NCI-H2107 (cell line): ENCODE measurements at places on chromosomes 5 and 9.

- DNase-seq: no peak
Measured at GRCh38 chr5:177084175-177084574, 2.5 kb upstream of the FGFR4 start.

- DNase-seq: no peak
Measured at GRCh38 chr5:27026801-27027200, 11.6 kb downstream of the CDH9 start.

GRCh38 chr9:93262537-93263310, 78.8 kb downstream of the WNK2 start:
- DNase-seq: no peak

DNA sequence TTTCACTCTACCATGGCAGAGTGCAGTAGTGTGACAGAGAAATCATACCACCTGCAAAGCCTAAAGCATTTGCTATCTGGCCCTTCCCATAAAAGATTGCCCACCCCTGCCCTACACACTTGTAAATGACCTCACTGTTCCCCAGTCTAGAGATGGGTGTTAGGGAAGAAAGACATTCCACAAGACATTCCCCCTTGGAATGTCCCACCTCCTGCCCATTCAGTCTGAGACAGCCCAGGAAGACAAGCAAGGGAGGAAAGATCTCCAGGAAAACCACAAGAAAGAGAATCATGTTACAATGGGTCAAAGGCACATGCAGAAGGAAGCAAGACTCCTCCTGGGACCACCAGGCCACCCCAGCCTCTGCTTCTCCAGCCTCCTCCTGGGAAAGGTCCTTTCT, 230.0 kb downstream of the AGTPBP1 start:
- DNase-seq: no peak

- DNase-seq: no peak
Measured at GRCh38 chr9:15243081-15243480, 63.9 kb downstream of the TTC39B start.

DNA sequence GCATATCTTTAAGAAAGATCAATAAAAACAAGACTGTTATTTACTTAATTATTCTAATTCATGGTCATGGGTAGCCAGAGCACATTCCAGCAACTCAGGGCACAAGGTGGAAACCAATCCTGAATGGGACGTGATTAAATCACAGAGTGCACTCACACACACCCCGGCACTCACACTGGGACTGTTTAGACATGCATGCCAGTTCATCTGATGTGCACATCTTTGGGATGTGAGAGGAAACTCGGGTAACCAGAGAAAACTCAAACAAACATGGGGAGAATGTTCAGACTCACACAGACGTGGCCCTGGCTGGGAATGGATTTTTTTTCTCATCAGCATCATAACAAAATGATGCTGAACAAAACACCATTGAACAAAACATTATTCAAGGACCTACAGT, 29.4 kb downstream of the SMAD5 start:
- no peak for DNase-seq

DNA sequence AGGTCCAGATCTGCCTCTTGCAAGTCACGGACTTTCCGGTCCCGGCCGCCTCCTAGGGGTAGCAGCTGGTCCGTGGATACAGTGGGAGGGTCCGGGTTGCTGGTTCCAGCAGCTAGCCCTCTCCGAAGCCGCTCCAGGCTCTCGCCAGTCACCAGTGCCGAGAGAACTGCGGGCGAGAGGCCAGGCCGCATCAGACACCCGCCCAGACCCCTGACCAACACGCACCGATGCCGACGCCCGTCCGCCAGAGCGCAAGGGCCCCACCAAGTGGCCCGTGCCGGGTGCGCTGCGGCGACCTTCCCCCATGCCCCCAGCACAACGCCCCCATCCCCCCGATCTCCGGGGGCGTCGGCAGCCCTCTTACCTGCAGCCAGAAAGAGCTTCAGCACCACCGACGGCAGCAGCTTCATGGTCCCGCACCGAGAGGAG, 470 bp downstream of the HBEGF start:
- DNase-seq: no peak

DNA sequence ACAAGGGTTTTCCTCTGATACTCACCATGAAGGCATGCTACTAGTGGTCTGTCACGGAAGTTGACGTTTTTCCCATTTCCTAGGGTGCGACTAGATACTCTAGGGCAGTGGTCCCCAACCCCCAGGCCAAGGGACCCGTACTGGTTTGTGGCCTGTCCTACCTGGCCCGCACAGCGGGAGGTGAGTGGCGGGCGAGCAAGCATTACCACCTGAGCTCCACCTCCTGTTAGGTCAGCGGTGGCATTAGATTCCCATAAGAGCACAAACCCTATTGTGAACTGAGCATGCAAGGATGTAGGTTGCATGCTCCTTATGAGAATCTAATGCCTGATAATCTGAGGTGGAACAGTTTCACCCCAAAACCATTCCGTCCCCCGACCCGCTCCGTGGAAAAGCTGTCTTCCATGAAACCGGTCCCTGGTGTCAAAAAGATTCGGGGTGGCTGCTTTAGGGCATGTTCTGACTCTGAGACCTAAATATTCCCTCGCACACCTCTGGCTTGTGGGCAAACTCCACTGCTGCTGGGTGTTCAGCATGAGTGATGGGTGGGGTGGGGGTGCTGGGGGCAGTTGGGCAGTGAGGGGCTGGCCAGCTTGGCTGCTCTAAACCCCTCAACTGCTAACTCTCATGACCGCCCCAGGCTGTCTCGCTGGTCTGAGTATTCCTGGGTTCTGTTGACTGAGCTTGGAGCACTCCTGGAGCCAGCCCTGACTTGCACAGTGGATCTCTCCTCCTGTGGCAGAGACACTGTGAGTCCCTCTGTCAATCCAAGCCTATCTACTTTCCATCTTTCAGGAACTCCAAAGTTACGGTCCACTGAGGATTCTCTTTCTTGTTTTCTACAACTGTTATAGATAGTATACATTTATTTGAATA, 78.3 kb upstream of the NEK6 start:
- no peak for DNase-seq

DNA sequence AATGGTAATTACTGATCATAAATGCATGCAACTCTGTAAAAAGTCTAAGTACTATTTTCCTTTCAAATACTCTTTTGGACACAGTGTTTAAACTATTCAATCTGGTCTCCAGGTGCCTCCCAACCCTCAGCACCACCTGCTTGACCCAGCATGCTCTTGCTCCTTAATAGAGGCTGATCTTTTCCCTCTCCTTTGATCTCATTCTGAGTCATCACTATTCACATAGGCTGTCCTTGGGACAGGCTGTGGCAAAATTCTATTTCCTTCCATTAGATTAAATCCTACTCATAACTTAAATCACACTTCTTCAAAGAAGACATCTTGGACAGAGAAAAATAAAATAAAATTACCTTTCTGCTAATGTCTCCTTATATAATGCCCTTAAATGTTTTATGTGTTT, 199.4 kb upstream of the ST8SIA4 start:
- no peak for DNase-seq

DNA sequence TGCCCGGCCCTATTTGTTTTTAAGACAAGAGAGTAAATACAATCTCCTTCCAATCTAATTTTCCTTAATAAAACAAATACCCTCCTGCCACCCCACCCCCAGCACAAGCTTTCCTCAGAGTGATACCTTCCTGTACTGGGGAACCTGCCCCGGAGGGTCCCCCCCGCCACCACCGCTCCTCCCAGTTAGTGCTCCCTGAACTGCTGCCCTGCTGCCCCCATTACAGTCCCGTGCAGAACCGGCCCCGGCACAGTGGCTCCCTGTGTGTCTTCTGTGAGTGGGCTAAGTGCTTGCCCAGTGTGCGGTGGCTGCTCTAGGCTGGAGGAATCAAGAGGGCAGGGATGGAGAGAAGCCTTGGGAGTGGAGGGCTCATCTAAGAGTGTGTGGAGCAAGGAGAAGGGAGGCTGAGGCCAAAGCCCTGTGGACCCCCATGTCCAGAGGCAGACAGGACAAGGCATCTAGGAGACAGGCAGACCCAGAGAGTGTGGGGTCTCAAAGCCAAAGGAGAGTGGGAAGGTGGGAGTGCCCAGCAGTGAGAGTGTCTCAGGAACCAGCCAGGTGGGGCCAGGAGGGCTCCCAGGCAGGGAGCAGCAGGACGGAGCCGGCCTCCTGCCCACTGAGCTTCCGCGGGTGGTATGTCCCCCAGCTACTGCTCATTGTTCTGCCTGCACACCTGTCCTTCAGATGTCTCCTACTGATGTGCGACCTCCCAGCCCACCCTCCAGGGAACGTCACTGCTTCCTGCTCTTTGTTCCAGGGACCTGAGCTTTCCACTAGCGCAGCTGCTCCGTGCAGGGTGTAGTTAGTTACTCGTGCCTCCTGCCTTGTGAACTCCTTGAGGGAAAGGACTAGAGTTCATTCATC, 129.0 kb downstream of the DAB2IP start:
- no peak for DNase-seq

GRCh38 chr9:38208206-38208901, 139.3 kb upstream of the SHB start:
- no peak for DNase-seq

GRCh38 chr5:137075163-137075970, 423.8 kb downstream of the SPOCK1 start:
- no peak for DNase-seq

GRCh38 chr9:113155911-113156588, 5.2 kb downstream of the SLC31A2 start:
- no peak for DNase-seq

DNA sequence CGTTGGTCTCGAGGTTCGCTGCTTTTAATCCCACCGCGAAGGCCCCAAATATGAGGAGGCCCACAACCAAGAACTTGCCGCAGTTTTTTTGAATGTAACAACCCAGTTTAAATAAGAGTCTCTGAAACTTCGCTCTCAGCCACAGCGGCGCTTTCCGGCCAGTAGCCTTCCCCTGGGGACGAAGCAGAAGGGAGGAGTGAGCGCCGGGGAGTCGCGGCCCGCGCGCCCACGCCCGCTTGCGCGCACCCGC, 10.4 kb downstream of the PTCH1 start:
- no peak for DNase-seq

- DNase-seq: no peak
Measured at GRCh38 chr5:122500245-122501088, 188.4 kb downstream of the SNCAIP start.

GRCh38 chr5:178483620-178484019, 106.6 kb downstream of the COL23A1 start:
- no peak for DNase-seq

- no peak for DNase-seq
Measured at GRCh38 chr5:146909255-146910068, 30.9 kb upstream of the PPP2R2B start.

GRCh38 chr9:17906841-17907778, 328.2 kb downstream of the SH3GL2 start:
- no peak for DNase-seq

DNA sequence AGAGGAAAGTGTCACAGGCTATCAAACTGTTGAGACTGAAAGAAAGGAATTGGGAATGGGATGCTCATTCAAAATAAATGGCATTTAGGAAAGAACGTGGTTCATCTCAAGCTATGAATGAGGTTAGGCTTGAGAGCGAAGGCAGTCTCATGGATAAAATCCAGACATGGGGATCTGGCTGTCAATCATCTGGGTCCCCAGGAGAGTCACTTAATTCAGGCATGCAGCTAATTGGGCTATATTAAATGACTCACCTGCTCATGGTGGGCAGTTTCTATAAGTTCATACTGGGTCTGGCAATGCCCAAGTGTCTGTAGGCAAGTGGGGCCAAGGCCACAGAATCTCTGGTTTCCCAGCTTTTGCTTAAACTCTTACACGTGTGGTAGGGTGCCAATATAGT, 286.5 kb upstream of the SEMA6A start:
- DNase-seq: no peak

DNA sequence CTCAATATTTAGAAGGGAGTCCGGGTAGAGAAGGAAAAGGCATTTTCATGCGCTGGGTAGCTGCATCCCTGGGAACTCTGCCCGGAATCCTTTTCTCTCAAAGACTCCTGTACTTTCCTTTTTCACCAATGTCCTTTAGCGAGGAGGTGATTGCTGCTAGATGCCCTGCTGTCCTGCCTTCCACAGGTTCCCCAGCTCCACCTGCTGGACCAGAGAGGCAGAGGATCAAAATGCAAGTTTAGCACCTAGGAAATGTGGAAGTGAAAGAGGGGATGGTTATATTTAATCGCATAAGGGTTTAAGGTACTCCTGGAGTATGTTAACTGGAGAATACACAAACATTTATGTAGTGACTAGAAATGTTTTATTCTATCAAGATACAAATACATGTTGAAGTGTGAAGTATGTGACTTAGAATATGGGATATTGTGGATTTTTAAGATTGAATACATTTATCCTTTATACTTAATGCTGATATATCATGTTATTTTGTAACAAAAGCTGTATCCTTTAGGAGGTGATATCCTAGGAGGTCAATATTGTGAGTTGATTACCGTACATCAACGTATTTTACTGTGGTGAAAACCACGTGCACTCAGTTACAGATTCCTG, 145.7 kb downstream of the ARHGAP26 start:
- peak; percentile 1 for DNase-seq

DNA sequence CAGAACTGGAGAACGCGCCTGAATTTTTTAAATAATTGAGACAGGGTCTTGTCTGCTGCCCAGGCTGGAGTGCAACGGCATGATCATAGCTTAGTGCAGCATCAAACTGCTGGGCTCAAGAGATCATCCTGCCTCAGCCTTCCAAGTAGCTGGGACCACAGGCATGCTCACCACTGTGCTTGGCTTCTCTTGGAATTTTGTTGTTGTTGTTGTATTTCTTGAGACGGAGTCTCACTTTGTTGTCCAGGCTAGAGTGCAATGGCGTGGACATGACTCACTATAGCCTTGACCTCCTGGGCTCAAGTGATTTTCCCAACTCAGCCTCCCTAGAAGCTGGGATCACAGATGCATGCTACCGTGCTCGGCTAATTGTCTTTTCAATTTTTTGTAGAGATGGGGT, 58.4 kb upstream of the DAB2IP start:
- DNase-seq: no peak

DNA sequence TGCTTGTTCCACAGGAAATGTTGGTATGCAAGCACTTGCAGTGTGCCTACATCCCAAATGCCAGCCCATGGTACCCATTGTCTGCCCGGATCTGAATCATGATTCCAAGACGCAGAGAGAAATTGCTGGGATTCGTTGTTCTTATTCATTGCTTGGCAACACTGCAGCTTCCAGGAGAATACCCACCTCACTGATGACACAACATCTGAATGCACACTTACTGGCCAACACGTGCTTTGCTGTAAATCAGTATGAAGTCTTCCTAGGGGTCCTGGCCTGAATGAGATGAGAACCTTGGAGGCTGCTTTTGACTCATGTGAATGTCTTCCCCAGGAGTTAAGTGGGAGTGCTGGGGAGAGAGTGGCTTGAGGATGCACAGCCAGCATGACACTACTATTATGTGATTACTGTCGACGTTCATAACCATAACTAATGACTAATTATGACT, 11.6 kb downstream of the SRD5A1 start:
- no peak for DNase-seq

GRCh38 chr5:95973793-95974325, 12.2 kb upstream of the ELL2 start:
- DNase-seq: no peak

GRCh38 chr5:150122536-150123481, 32.8 kb downstream of the PDGFRB start:
- DNase-seq: no peak

GRCh38 chr5:125199968-125200865, 453.8 kb upstream of the ZNF608 start:
- no peak for DNase-seq
